Ecto neural progenitor cell (in vitro differentiated cells): ENCODE measurements at places on chromosomes 6 and 20.
A peak's percentile ranks its signal among the peaks of the same experiment; 100 is the strongest.

DNA sequence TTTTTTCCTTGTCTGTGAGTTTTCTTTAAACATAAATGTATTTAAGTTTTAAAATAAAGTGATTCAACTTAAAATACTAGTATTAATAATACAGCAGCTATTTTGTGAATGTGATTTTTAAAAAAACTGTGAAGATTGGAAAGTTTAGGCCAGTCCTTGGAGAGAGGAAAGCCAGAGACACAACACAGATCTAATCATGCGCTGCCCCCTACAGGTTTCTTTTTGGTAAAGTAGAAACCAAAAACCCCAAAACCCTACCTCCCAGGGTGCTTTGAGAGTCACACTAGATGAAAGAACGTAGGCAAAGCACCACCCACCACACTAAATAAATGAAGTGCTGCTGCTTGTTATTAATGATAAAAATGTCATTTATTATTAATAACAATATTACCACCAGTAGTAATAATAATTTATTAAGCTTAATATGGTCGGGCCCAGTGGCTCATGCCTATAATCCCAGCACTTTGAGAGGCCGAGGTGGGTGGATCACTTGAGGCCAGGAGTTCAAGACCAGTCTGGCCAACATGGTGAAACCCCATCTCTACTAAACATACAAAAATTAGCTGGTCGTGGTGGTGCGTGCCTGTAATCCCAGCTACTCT is 33.7 kb downstream of the SLC9A8 start:
- no peak for DNase-seq

DNA sequence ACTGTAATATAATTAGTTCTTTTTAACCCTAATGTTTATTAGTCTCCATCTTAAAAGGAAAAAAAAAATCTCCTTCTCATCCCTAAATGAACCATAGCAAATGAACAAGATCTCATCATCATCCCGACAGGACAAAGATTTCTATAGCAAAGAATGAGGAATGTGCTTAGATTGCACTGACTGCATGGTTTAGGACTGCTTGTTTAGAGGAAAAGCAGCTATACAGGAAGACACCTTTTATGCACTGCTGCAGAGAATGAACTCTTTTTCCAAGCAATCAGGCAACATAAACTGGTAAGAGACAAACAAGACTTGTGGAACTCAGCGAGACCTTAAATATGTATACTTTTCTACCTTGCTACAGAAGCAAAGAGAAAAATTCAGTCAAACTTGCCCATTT is 26.8 kb downstream of the CSNK2A1 start:
- DNase-seq = no peak

- DNase-seq = no peak
Measured at GRCh38 chr6:159899994-159900745, 9.4 kb downstream of the MAS1 start.

DNA sequence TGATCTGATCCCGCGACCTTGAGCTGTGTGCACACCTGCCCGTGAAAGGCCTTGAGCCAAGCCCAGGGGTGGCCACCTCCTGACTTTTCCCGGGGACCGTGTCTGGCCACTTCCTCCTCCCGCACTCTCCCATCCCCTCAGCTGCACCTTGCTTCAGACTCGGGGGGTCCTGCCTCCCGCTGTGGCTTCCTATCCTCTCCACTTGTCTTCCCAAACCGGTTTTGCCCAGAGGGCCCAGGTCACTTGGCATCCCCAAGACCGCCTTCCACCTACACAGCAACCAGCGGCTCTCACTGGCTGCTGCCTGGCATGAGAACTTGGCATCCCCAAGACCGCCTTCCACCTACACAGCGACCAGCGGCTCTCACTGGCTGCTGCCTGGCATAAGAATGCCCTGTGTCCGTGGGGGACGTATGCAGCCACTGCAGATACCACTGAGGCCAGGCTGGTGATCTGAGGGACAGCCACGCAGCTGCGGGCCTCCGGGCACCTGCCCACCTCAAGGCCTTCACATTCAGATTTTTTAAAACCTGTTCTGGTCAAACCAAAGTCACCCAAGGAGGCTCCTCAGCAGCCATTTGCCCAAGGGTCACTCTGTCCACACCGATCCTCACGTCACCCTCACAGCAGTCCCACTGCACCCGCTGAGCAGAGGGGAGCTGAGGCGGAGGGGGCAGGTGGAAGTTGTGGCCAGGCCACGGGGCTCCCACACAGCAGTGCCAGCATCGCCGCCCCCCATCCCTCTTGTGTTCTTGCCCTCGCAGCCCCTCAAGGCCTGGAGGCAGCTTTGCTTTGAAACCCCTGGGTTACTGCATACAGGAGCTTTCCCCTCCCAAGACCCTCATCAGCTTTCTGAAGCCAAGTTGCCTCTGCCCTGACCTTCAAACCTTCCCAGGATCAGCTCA is 245.5 kb downstream of the TAF4 start:
- DNase-seq = no peak

GRCh38 chr6:158284007-158284875 is 28.0 kb upstream of the TULP4 start:
- no peak for DNase-seq

DNA sequence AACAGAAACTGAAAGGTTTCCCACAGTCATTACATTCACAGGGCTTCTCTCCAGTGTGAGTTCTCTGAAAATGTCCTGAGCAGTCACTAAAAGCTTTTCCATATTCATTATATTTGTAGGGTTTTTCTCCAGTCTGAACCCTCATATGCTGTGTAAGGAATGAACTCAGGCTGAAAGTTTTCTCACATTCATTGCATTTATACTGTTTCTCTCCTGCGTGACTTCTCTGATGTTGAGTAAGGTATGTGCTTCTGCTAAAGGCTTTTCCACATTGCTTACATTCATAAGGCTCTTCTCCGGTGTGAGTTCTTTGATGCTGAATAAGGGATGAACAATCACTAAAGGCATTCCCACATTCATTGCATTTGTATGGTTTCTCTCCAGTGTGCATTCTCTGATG is 29.8 kb upstream of the ZNF391 start:
- DNase-seq = no peak

DNA sequence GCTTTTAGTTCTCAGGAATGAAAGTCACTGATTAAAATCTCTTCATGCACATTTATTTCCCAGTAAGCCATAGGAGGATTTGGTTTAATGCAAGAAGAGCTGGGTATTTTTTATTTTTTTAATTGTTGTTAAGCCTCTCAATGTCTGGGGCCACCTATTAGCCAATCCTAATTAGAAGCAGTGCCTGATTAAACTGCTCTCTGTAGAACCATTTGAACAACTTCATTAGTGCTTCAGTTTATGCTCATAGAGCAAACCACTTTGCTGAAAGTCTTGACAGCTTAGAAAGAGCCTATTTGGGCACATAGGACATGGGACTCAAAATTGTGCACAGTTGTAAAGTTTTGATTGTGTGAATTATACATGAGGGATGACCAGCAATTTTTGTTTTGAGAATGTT is 548.9 kb downstream of the FRK start:
- DNase-seq = no peak

DNA sequence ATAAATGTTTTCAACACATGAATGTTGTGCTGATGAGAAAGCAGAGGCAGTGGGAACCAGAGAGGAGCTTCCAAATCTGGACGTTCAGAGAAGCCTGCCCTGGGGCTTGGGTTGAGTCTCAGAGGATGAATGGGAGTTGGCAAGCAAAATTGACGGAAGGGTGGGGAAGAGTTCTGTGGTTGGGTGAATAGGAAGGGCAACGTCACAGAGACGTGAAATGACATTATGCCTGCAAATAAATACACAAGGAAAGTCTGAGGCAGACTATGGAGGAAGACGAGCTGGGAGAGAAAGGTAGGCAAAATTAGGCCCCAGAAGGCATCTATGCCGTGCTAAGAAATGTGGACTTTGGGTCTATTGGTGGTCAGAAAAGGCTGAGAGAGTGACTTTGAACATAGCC is 25.2 kb upstream of the SGK1 start:
- no peak for DNase-seq

GRCh38 chr20:18372296-18372695 is 84.0 kb downstream of the ZNF133 start:
- no peak for DNase-seq

DNA sequence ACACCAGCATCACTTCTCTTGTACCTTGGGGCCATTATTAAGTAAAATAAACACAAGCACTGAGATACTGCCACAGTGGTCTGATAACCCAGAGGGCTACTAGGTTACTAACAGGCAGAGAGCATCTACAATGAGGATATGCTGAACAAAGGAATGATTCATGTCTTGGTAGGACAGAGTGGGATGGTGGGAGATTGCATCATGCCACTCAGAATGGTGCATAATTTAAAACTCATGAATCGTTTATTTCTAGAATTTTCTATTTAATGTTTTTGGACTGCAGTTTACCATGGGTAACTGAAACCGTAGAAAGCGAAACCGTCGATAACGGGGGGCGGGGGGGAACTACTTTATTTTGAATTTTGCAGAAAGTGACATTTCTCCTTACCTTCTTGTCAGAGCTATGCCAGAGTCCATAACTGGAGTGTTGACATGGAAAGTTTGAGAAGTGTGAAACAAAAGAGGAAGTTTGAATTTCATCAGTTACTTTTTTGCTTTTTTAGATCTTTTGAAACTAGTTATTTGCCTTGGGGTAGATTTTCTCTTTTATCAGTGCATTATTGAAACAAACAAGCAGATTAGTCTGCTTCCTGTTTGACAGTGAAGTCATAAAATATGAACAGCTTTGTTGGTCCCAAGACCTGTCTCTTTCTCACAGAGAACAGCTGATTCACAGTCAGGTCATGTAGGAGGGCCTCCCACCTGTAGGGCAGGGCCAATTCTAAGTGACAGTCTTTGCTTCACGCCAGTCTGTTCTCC is 124.9 kb downstream of the KLHL32 start:
- DNase-seq = no peak

DNA sequence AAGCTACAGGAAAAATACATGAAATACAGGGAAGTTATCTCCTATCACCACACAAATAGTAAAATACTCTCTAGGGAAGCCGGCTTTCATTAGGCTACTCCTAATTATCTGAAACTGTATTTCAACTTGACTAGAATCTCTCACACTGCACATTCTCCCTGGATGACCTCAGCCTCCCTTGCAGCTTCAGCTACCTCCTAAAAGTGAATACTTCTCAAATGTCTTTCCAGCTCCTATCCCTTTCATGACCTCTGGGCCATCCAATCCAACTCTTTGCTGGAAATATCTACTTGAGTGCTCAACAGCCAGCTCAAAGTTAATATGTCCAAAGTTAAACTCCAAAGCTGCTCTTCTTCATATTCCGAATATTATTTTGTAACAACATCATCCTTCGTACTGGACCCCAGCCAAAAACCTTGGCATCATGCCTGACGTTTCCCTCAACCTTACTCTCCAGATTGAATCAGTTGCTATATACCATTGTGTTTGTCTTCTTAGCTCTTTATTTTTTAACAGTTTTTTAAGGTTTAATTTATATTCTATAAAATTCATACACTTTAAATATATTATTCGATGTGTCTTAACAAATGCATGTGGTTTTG is 29.4 kb upstream of the KIF6 start:
- no peak for DNase-seq

DNA sequence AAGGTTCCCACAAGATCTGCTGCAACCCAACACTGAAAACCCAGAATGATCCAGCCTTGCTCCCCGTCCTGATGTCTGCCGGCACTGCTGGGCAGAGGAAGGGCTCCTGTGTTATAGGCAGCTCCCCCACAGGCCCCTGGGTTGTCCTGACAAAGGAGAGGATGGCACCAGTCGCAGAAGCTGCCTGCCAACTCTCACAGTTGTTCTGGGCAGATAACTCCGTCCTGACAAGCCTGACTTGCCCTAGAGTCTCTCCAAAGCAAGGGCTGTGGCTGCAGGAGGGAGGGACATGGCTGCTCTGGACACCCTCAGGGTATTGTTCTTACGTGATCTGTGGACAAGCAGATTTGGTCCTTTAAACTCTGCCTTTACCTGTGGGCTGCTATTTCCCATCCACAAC is 243.8 kb downstream of the CDH26 start:
- DNase-seq = no peak

DNA sequence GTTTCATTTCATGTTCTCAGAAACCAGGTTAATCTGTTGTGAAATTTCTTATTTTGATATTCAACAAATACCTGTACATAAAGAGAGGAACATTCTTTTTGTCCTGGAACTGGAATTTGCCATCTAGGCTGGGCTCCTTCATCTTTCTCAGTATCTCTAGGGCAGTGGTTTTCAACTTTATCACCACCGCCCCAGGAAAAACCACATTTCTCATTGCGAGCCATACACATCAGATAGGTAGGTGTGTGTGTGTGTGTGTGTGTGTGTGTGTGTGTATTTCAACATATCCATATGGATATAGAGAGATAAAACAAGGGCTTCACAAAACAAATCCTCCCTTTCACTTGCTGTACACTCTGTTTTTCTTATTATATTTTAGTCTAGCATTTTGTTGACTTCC is 24.1 kb downstream of the BFSP1 start:
- DNase-seq = no peak

- no peak for DNase-seq
Measured at GRCh38 chr20:24810676-24811407, 138.2 kb upstream of the CST7 start.

- DNase-seq = peak; percentile 77
Measured at GRCh38 chr6:151647976-151648639, 154.3 kb downstream of the CCDC170 start.

GRCh38 chr20:44700306-44700705 is 14.9 kb upstream of the CCN5 start:
- DNase-seq = no peak

DNA sequence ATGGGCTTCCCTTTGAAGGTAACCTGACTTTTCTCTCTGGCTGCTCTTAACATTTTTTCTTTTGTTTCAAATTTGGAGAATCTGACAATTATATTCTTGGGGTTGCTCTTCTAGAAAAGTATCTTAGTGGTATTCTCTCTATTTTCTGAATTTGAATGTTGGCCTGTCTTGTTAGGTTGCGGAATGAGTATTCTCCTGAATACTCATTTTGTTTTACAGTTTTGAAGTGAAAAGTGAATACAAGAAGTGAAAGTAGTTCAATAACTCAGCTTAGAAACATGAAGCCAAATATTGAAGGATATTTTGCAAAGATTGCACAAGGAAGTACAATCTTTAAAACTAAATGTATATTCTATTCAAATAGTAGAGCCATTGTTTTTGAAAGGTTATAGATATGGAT is 120.2 kb upstream of the MAP3K4 start:
- DNase-seq = no peak
